ENCODE measurements at places on chromosomes 1 and 21.

- no peak for DNase-seq
Observed at GRCh38 chr1:167106119-167106461, 12.2 kb downstream of the STYXL2 start.

DNA sequence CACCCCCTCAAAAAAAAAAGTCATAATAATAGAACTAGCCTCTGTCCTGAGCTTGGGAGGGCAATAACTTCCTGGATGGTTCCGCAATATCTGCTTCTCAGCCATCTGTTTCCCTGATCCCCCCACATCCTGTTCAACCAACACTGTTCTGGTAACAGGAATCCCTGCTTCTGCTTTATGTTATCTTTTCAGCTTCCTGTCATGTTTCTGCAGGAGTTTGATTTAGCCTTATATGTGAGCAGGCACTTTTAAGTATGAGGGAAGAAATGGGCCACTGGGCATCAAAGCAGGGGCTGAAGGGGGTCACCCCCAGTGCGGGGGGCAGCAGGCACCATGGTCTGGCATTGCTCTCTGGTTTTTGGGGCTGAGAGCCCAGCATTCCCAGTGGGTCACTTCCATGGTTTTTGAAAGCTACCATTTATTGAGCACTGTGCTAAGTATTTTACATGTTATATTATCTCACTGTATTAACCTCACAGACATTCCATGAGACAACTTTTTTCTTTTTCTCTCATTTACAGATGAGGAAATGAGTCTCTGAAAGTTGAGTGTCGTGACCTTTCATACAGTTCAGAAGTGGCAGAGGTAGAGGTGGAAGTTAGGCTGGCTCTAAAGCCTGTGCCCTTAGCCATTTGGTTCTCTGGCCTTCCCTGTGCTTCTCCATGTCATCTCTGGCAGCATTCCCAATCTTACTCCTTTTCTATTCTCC is 61.9 kb downstream of the DNTTIP2 start:
- DNase-seq, result no peak

DNA sequence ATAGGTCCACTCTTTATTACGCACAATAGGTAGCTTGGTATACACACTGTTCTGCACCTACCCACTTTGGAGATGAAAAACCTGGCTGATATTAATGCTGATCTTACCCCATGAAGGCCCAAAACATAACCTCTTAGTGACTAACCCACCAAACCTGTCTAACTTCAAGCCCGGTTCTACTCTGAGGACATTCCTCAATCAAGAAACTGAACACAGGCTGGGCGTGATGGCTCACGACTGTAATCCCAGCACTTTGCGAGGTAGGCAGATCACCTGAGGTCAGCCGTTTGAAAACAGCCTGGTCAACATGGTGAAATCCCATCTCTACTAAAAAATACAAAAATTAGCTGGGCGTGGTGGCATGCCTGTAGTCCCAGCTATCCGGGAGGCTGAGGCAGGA is 50.5 kb downstream of the EYA3 start:
- no peak for DNase-seq

GRCh38 chr21:14751602-14752344 is 205.7 kb upstream of the SAMSN1 start:
- no peak for DNase-seq

- DNase-seq, result no peak
Observed at GRCh38 chr21:43196826-43197225, 28.0 kb downstream of the CRYAA start.

GRCh38 chr1:212721388-212722247 is 22.0 kb upstream of the BATF3 start:
- peak; percentile 87 for DNase-seq

- DNase-seq, result no peak
Observed at GRCh38 chr1:185694081-185694480, 40.1 kb upstream of the HMCN1 start.

DNA sequence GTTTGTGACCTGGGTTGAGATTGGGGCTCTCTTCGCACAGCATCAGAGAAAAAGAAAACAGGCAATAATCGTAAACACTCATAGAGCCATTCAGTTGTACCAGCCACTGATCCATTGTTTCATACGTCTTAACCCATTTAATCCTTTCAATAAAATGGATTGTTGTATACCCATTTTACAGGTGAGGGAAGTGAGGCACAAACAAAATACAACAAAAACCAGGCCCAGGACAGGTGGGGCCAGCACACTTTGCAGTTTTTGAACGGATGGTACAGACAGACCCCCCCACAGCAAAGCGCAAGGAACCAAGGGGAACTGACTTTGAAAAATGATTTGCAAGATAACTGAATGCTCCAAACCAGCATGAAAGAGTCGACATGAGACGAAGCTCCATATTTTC is 4.3 kb upstream of the FHAD1 start:
- no peak for DNase-seq

DNA sequence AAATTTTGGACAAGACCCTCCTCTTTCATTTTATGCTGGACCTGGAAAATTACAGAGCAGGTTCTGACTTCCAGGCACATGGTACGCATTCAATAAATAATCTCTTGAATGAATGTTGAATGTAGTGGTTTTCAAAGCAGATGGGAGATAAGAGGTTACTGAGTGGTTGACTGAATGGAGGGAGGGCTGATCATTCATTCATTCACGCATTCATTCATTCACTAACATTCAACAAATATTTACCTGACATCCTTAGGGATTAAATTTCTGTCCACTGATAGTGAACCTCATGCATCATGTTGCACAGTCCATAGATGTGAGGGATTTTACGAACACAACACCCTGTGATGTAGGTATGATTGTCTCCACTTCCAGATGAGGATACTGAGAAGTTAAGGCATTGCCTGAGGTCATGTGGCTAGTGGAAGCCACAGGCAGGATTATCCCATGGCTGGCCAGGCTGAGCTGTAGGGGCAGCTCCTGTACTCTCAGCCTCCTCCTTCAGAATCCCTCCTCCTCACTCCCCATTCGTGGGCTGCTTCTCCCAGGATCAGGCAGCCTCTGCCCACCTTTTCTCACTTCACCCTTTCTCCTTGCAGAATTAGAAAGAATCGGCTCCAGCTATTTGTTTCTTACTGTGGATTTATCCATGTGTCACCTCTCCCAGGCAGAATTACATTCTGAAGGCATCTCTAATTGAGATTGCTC is 48.4 kb upstream of the ATP5PO start:
- no peak for DNase-seq

GRCh38 chr1:65942476-65942875 is 149.8 kb downstream of the PDE4B start:
- DNase-seq, result no peak

DNA sequence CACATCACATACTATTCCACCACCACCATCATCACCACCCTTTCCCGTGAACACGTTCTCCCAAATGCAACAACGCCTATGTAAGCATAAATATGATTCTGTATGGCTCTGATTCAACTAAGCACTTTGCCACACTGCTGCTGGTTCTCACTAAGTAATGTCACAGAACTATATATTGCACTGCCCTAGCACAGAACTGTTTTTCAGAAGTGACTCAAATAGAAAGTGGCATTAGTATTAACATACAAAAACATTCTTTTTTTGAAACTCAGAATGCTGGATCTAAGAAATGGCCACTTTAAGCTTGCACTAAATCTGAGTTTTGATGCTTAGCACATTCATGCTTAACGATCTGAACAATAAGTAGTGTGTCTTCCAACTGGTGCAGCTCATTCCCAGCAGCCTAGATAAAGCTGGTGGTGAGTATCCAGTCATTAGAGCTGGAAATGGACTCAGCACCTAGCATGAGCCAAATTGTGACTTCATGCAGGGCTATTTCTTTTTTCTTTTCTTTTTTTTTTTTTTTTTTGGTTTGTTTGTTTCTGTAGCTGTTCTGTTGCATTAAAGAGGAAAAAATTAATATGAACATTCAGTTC is 46.2 kb upstream of the ZC3H11B start:
- DNase-seq, result no peak

GRCh38 chr1:118812555-118812954 is 175.6 kb downstream of the TBX15 start:
- DNase-seq, result no peak

DNA sequence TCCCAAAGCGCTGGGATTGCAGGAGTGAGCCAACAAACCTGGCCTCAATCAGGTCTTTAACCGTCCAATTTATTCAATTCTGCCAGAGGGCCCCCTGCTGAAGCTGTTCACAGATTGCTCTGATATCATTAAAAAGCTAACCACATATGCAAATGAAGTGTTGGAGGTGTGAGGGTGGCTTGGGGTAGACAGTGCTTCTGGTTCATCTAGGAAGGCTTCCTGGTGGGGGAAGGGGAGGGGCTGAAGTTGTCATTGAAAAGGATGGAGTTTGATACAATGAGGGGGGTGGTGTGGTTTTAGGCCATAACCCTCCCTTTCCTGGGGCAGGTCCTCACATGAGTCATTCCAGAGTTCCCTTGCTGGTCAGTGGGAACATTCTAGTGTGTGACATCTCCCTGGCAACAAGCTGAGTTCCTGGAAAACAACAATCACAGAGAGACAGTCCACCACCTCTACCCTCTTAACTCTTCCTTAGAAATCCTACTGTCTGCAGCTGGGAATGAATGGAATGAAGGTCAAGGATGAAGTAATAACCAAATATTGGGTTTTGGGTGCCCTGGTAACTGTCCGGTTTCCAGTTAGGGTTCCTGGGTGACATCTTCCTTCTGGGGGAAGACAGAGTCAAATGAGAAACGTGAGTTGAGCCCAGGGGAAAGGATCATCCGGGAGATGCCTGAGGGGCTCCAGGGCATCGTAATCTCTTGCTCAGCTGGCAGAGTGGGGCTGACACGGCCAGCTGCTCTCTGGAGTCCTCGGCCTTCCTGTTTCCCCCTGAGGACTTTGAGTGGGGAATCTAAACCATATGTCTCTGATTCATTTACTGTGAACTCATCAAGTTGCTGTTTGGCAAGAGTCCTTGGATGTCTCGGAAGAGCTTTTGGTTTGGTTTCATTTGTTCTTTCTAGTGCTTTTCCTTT is 32.2 kb downstream of the BATF3 start:
- peak; percentile 87 for DNase-seq

DNA sequence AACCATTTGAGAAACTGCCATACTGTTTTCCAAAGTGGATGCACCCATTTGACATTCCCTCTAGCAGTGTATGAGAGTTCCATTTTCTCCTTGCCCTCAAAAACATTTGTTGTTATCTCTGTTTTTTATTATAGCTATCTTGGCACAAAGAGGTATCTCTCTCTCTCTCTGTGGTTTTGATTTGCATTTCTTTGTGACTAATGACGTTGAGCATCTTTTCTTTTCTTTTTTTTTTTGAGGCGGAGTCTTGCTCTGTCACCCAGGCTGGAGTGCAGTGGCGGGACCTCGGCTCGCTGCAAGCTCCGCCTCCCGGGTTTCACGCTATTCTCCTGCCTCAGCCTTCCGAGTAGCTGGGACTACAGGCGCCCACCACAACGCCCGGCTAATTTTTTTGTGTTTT is 17.4 kb upstream of the ZMYM6 start:
- DNase-seq, result no peak

DNA sequence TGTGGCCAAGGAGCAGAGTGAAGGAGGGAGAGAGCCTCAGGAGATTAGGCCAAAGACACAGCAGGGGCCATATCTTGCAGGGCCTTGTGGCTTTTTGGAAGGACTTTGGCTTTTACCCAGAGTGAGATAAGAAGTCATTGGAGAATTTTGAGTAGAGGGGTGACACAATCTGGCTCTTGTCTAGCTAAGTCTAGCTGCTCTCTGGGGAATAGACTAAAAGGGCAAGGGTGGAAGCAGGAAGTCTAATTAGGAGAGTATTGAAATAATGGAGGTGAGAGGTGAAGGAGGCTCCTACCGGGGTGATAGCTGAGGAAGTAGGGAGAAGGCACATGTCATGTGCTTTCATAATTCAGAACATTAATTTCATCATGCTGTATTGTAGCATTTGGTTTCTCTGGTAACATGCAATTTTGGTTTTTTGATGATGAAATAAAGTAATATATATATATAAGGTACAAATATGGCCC is 34.3 kb upstream of the KCNA3 start:
- DNase-seq, result no peak

DNA sequence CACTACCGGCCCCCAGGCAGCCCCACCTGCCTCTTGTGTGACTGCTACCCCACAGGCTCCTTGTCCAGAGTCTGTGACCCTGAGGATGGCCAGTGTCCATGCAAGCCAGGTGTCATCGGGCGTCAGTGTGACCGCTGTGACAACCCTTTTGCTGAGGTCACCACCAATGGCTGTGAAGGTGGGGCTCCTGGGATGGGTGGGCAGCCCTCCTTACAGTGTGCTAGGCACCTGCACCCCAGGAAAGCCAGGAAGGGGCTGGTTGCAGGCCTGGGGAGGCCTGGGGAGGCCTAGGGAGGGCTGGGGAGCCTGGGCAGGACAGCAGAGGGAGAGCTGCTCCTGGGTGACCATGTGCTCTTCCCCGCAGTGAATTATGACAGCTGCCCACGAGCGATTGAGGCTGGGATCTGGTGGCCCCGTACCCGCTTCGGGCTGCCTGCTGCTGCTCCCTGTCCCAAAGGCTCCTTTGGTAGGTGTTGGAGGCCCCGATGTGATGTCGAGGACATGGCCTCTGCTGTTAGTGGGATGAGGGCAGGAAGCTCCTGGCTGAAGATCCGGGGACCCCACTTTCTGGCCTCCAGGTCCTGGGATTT is 16.5 kb downstream of the CELSR2 start:
- no peak for DNase-seq

DNA sequence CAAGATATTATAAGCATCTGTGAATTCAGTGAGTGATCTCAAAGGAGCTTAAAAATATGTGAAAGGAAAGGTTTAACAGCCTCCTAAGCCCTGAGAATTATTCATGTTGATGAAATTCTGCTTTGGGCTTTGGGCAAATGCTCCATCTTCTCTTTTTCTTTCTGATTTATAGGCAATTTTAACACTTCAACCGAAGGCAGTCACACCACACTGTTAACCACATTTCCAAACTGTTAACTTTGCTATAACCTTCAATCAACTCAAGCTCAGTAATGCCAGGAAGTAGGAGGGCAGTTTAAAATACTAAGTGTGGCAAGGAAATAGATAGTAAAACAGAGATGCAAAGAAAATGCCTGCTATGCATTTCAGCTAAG is 54.4 kb upstream of the NEK7 start:
- DNase-seq, result no peak

- no peak for DNase-seq
Observed at GRCh38 chr1:65772607-65773006, 20.1 kb upstream of the PDE4B start.

GRCh38 chr1:206508130-206508889 is 979 bp downstream of the RASSF5 start:
- DNase-seq, result no peak

DNA sequence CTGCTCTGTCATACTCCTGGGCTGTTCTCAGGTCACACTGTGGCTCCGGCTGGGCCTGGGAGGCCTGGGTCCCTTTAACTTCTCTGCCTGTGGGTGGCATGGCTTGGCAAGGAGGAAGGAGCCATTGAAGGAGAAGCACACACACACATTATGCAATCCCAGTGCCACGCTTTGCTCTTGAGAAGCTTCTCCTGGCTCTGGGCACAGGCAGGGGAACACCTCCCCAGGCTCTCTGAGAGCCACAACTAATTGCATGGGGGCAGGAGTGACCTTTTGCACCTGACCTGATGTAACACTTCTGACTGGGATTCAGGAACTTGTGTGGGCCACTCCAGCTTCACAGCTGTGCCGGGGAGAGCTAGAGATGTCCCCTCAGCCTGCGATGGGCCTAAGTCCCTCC is 23.1 kb downstream of the LGR6 start:
- no peak for DNase-seq

All from DMS53 (cell line).